WERI-Rb-1 (cell line): ENCODE measurements at places on chromosomes 6 and 20.

DNA sequence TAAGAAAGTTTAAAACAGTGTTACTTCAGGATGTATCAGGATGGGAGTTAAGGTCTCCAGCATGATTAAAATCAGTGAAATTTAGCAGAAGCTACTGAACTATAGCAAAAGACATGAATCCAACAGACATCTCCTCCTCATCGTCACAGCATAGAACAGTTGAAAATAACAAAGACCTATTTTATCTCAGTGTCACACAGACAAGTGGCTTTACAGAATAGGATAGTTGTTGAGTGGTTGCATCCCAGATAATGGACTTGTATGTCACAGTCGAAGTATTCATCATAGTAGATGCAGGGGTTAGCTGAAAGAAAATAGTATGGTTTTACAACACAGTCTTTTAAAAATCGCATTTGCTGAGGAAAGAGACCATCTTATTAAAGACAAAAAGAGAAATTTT is 31.2 kb downstream of the CRISP1 start:
- DNase-seq, result no peak

GRCh38 chr6:111984516-111985201 is 69.2 kb upstream of the CCN6 start:
- no peak for DNase-seq

DNA sequence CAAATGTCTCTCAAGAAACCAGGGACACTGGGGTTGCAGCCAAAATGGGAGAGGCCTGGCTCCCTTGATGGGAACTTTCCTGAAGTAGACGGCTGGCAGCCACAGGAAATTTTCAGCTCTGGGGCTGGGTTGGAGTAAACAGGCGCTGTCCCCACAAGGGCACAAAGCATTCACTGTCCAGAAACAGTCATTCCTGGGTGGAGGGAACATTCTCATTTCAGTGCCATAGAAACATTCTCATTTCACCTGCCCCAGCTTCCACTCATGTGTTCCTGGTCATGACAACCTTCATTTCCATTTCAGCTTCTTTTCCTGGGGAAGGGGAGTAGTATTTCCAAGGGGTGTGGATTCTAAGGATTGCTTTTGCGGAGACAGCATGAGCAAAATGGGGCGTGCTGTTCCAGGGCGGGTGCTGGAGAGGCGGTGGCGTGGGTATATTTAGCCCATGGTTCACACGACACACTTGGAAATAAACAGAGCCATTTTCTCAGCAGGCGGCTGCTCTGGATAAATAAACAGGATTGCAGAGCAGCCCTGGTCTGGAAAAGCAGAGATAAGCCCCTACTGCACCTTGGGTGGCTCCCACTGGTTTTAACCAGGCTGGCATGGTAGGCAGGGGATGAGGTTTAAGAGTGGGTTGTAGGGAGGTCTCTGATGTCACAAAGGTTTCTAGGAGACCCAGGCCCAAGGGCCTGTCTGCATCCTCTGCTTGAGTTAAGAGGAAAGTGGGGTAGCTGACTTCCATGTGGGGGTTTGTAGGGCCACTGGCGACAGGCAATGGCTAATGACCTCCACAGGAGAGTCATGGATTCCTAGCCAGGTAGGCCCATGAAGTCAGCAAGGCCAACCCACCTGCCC is 32.9 kb downstream of the COX4I2 start:
- no peak for DNase-seq

GRCh38 chr20:38108986-38109541 is 56.0 kb downstream of the TGM2 start:
- DNase-seq, result no peak

DNA sequence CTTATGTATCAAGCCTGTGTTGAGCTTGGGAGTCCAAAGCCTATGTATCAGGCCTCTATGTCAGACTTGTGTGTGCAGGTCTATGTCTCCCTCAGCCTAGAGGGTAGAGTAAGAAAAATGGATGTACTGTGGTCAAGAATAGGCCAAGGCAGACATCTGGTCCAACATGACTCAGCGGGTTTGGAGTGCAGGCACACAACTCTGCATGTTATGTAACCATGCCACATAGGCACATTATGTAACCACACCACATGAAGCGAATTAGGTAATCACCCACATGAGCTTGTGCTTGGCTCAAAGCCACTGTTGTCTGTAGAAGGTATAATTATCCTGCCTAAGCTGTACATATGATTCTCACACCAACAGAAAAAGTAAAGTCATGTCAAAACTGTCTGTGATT is 1190.5 kb upstream of the EYS start:
- no peak for DNase-seq

DNA sequence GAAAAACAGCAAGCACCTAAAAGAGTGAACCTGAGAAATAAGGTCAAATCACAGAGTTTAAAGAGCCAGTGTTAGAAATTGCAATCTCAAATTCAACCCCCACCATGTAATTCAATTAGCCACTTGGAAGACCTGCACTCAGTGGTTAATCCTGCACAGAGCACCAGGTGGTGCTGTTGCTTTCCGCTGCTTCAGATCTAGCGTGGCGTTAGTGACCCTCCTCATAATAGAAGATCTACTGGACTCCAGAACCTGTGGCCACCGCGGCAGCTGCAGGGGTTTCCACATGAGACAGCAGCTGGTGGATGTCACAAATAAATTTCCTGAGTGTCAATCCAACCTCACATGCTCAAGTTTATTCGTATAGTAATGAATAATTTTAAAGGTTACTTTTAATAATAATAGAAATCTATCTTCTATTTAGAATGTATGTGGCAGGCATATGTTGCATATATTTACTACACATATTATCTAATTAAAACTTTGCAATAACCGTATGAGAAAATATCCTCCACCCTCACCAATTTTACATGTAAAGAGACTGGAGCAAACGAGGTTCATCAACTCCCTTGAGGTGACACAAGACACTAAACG is 84.4 kb downstream of the SYNE1 start:
- DNase-seq, result peak; percentile 75
